ENCODE measurements at places on chromosomes 6 and 20.

- no peaks in the 10 kb centered on the region for H3K36me3 ChIP-seq
- H3K4me1 ChIP-seq, result peaks cover 20% of the 10 kb centered on the region
- H3K27me3 ChIP-seq, result peaks cover 26% of the 10 kb centered on the region
- no peak overlapping the region for H3K27ac ChIP-seq
Observed at GRCh38 chr6:29907637-29908340, 34.5 kb upstream of the HLA-A start.

GRCh38 chr20:45266977-45267376 is 12.6 kb upstream of the SLPI start:
- no peak overlapping the region for H3K4me3 ChIP-seq
- H3K4me1 ChIP-seq, result no peaks in the 10 kb centered on the region
- H3K27me3 ChIP-seq, result peaks cover 62% of the 10 kb centered on the region
- no peak for DNase-seq

DNA sequence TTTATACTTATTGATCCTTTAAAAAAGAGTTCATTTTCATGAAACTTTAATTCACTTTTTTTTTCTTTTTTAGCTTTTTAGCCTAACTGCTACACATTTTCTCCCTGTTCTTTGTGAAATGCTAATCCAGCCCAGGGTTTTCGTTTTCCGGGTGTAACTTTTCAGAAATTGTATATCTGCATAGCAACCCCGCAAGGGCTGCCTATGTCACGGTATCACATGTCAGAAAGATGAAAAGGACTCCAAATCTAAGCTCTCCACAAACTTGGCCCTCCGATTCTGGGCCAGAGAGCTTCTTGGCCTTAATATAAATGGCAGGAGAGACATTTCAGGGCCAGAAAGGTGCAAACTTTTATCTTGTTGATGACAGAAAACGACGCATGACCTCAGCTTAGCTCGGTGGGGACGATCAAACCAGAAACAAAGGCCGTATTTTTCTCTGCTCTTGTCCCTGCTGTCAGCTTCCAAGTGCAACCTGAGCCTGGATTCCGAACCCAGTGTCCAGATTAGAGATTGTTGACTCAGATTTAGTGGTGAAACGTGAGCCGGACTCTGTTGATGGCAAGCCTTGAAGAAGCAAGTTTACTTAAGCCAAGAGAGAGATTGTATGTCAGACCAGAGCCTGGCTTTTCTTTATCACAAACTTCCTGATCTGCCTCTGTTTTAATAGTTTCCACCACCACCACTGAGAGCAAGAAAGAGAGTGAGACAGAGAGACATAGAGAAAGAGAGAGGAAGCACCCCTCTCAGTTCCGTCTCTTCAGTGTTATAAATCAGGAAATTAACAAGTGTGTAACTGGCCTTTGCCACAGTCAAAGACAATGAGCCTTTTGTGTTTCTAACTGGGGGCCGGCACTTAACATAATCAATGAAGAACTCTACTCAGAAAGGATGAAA is 157.8 kb downstream of the SCML4 start:
- no peaks in the 10 kb centered on the region for H3K27me3 ChIP-seq
- no peak overlapping the region for H3K27ac ChIP-seq
- H3K4me1 ChIP-seq, result peaks cover 39% of the 10 kb centered on the region
- no peaks in the 10 kb centered on the region for H3K36me3 ChIP-seq

DNA sequence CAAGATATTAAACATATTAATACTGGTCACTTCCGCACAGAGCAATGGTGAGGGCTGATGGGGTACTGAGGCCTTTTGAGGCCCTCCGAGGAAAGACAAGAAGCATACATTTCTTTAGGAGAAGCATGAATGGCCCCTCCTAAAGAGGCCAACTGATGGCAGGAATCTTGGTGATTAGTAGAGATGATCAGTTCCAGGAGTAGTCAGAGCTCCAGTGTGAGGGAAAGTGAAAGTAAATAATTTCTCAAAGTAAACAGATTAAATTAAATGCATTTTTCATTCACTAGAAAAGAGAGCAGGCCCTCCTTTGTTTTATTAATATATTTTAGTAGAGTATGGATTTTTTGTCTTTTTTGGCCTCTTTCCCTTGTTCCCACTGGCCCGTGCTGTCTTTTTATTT is 38.2 kb downstream of the NOX3 start:
- H3K27ac ChIP-seq, result peak overlapping the region; percentile 98
- no peaks in the 10 kb centered on the region for H3K36me3 ChIP-seq
- no peaks in the 10 kb centered on the region for H3K27me3 ChIP-seq
- H3K4me1 ChIP-seq, result peaks cover 51% of the 10 kb centered on the region

DNA sequence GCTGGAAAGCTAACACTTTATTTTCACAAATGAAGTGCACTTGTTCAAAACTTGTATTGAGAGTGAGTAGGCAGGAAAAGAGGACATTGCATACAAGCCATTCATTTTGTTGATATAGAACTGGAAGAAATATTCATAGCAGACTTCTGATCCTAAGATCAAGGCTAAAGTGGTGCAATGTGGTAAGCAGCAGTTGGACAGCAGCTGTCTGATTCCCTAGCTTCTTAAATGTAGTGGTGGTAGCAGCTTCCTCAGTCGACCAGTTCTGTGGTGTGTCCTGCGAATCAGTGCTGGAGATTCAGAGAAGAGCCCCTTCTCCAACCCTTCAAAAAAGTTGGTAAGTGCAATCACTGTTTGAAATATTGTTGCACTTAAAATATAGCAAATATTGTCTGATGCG is 281.7 kb upstream of the GJE1 start:
- DNase-seq, result no peak
- H3K36me3 ChIP-seq, result no peaks in the 10 kb centered on the region
- no peak overlapping the region for H3K27ac ChIP-seq
- no peak overlapping the region for H3K4me3 ChIP-seq
- H3K4me1 ChIP-seq, result peaks cover 7% of the 10 kb centered on the region
- H3K27me3 ChIP-seq, result no peaks in the 10 kb centered on the region

DNA sequence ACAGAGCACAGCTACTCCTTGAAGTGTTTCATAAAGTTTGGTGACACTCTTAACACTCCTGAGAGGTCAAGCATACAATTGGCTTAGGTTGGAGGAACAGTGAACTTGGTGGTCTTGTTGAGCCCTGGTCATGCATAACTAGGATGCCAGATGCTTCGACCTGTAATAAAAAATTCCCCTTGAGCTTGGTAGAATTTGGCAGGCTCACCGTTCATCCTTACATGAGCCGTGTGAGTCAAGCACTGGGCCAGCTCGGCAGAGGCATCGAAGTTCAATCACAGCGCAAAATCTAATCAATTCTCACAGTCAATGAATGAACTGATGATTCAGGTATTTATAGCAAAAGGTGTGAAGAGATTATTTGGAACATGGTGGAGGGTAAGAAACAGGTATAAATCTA is 33.7 kb downstream of the CYP24A1 start:
- no peaks in the 10 kb centered on the region for H3K4me1 ChIP-seq
- H3K27me3 ChIP-seq, result no peaks in the 10 kb centered on the region
- DNase-seq, result no peak
- H3K27ac ChIP-seq, result no peak overlapping the region

- DNase-seq, result no peak
- no peaks in the 10 kb centered on the region for H3K36me3 ChIP-seq
Observed at GRCh38 chr6:165920896-165921671, 246.6 kb downstream of the TBXT start.

DNA sequence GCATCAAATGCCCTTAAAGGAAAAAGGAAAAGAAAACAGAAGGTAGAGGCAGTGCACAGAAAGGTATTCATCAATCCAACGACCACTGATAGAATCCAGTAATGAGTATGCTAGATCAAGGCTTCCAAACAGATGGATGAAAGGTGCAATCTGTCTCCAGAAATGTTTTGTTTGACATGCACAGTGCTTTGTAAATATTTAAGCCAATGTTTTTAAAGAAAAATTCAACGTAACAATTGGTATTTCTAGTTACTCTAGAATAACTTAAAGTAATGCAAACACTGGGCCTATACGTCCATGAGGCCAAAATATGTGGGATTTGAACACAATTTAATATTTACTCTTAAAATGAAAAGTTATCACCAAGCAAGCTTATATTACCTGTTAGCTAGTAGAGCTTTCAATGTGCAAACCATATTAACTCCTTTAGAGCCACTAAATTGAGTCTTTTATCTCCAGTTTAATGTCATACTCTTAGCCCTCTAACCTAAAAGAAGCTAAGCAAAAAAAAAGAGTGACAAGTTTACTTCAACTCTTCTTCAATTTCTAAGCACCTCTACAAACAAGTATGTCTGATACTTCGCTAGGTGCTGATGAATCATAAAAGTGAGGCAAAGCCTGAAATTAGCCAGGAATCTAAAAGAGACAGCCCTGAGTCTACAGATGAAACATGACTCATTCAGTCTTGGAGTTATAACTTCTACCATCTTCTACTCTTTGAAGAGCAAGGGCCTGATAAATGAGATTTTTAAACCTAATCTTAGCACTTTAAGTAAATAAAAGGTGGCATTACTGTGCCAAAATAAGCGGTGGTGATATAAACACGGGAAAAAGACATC is 169.8 kb downstream of the PTPRK start:
- DNase-seq, result no peak
- H3K36me3 ChIP-seq, result no peaks in the 10 kb centered on the region
- no peak overlapping the region for H3K4me3 ChIP-seq
- no peak overlapping the region for H3K27ac ChIP-seq

GRCh38 chr6:99132026-99132635 is 184.4 kb upstream of the FBXL4 start:
- H3K27ac ChIP-seq, result no peak overlapping the region
- H3K4me1 ChIP-seq, result no peaks in the 10 kb centered on the region
- no peaks in the 10 kb centered on the region for H3K36me3 ChIP-seq
- no peak for DNase-seq

- peaks cover 5% of the 10 kb centered on the region for H3K27me3 ChIP-seq
- no peak for DNase-seq
- no peaks in the 10 kb centered on the region for H3K36me3 ChIP-seq
- no peak overlapping the region for H3K27ac ChIP-seq
- H3K4me1 ChIP-seq, result no peaks in the 10 kb centered on the region
- no peak overlapping the region for H3K4me3 ChIP-seq
Observed at GRCh38 chr6:24183584-24183983, 57.6 kb downstream of the NRSN1 start.

DNA sequence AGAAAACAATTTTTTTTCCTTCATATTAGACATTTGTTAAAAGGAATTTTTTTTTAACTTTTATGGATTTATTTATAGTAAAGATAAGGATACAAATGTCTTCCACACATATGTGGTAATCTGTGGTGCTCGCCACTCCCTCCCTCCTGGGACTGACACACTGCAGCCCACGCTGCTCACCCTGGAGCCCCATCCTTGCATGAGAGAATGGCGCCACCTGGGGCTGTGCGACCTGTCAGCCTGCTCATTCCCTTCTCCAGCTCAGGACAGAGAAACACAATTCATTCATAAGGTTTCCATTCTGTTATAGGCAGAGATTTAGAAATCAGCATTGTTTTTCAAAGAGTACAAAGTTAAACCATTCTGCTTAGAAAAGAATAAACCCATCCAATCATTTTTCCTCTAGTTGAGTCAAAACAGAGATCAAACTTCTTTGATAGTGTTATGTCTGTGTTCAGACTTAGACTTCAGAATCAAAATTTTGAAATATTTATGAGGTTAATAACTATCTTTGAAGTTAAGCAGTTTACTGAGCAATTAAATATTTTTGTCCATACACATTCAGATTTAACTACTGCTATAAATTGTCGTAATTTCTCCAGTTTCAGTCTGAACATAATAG is 42.8 kb upstream of the DYNLRB1 start:
- no peak overlapping the region for H3K27ac ChIP-seq
- peaks cover 11% of the 10 kb centered on the region for H3K36me3 ChIP-seq

- no peak overlapping the region for H3K4me3 ChIP-seq
- no peak overlapping the region for H3K27ac ChIP-seq
Observed at GRCh38 chr6:145312481-145312880, 422.8 kb downstream of the EPM2A start.

DNA sequence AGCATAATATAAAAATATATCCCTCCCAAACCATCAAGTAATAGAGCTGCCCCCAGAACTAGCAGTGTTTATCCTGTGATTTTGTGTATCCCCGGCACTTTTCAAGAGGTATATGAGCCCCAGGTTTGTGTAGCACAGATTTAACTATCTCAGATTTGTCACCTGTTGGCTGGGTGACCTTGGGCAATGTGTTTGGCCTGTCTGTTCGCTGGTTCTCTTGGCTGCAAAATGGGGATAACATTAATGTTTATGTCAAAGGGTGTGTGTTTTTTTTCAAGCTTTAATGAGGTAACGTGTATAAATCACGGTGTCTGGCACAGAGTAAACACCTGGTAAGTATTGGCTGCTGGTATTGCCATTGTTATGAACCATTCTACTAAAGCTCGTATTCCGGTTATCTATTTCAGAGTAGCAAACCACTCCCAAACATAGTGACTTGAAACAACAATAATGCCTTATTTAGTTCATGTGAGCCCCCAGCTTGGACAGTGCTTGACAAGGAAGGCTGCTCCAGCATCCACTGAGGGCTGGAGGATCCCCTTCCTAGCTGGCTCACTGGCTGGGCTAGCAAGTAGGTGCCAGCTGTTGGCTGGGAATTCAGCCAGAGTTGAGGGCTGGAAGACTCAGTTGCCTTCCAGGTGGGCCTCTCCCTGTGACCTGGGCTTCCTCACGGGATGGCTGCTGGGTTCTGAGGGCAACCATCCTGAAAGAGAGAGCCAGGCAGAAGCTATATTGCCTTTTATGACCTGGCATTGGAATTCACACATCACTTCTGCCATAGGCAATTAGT is 36.2 kb downstream of the PDRG1 start:
- H3K36me3 ChIP-seq, result no peaks in the 10 kb centered on the region
- no peaks in the 10 kb centered on the region for H3K4me1 ChIP-seq
- no peak overlapping the region for H3K4me3 ChIP-seq
- DNase-seq, result no peak

GRCh38 chr6:145189836-145190235 is 545.5 kb downstream of the EPM2A start:
- H3K4me3 ChIP-seq, result no peak overlapping the region
- no peak for DNase-seq
- H3K27me3 ChIP-seq, result no peaks in the 10 kb centered on the region
- H3K27ac ChIP-seq, result no peak overlapping the region
- no peaks in the 10 kb centered on the region for H3K4me1 ChIP-seq
- H3K36me3 ChIP-seq, result no peaks in the 10 kb centered on the region

DNA sequence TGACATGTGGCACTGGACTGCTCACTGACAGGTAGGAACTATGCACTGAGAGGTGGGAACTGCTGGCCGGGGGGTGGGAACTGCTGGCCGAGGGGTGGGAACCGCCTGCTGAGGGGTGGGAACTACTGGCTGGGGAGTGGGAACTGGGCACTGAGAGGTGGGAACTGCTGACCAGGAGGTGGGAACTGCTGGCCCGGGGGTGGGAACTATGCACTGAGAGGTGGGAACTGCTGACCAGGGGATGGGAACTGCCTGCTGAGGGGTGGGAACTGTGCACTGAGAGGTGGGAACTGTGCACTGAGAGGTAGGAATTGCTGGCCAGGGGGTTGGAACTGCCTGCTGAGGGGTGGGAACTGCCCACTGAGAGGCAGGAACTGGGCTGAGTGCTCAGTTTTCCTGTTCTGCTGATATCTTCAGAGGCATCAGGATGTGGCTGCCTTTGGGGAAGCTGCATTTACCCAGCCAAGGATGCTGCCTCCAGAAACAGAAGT is 90.2 kb downstream of the THBS2 start:
- no peaks in the 10 kb centered on the region for H3K27me3 ChIP-seq
- no peak overlapping the region for H3K4me3 ChIP-seq
- no peak for DNase-seq
- H3K27ac ChIP-seq, result no peak overlapping the region
- H3K4me1 ChIP-seq, result no peaks in the 10 kb centered on the region
- H3K36me3 ChIP-seq, result no peaks in the 10 kb centered on the region

All from activated T-cell treated with anti-CD3 and anti-CD28 coated beads, Interleukin-2, amount 50 U/mL, for 72 hours (primary cell).